ENCODE measurements at places on chromosomes 6 and 20. TPM values are rescaled to one million over a fixed set of nuclear protein-coding genes. Genes with fewer than 3 reads are reported as not detected.

CALHM4 gene
- not detected for total RNA-seq

TMEM217 gene
- total RNA-seq, result 0.82 TPM

SLC32A1 gene
- total RNA-seq, result 0.09 TPM

PRDM13 gene
- total RNA-seq, result 0.14 TPM

OR2H2 gene
- not detected for total RNA-seq

TAAR9 gene
- total RNA-seq, result not detected

EYA4 gene
- total RNA-seq, result 0.86 TPM

IL17A gene
- not detected for total RNA-seq

DPPA5 gene
- total RNA-seq, result not detected

SLC16A10 gene
- 6.2 TPM for total RNA-seq

LTB gene
- not detected for total RNA-seq

BAG2 gene
- 3.3 TPM for total RNA-seq

SLC17A3 gene
- total RNA-seq, result not detected

CUTA gene
- 319 TPM for total RNA-seq

EDEM2 gene
- total RNA-seq, result 16.9 TPM

ATXN1 gene
- total RNA-seq, result 3.9 TPM

APCDD1L gene
- not detected for total RNA-seq

NRN1 gene
- total RNA-seq, result 1.5 TPM

OR2B6 gene
- not detected for total RNA-seq

SLC35B2 gene
- 77.7 TPM for total RNA-seq

KIF6 gene
- 2.3 TPM for total RNA-seq

STAU1 gene
- 102 TPM for total RNA-seq

SOX4 gene
- total RNA-seq, result 91.4 TPM

ENPP5 gene
- 0.68 TPM for total RNA-seq

NKAPL gene
- not detected for total RNA-seq

BMP7 gene
- total RNA-seq, result 14.5 TPM

SFTA2 gene
- not detected for total RNA-seq

MEP1A gene
- total RNA-seq, result not detected

PRSS35 gene
- total RNA-seq, result 3.9 TPM

NUS1 gene
- total RNA-seq, result 35.7 TPM

OR12D1 gene
- not detected for total RNA-seq

PIM1 gene
- total RNA-seq, result 9.1 TPM

Data from neural crest cell (in vitro differentiated cells).